ENCODE measurements at places on chromosomes 2 and 18. TPM values are rescaled to one million over a fixed set of nuclear protein-coding genes. Genes with fewer than 3 reads are reported as not detected.

The AKAIN1 gene
- not detected for total RNA-seq

The ALLC gene
- total RNA-seq = not detected

The SLC30A3 gene
- total RNA-seq = 17.9 TPM

- no peak for DNase-seq
Observed at GRCh38 chr18:43994381-43994780, 686.3 kb upstream of the SETBP1 start.

DNA sequence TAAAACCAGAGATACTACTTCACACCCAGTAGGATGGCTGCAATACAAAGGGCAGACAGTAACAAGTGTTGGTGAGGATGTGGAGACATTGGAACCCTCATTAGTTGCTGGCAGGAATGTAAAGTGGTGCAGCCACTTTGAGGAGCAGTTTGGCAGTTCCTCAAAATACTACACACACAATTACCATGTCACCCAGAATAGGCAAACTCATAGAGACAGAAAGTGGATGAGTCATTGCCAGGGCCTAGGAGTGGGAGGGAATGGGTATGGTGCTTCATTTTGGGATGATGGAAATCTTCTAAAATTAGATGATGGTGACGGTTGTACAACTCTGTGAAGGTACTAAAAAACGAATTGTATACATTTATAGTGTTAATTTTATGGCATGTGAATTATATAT lies 54.8 kb downstream of the ATP9B start:
- DNase-seq = no peak

DNA sequence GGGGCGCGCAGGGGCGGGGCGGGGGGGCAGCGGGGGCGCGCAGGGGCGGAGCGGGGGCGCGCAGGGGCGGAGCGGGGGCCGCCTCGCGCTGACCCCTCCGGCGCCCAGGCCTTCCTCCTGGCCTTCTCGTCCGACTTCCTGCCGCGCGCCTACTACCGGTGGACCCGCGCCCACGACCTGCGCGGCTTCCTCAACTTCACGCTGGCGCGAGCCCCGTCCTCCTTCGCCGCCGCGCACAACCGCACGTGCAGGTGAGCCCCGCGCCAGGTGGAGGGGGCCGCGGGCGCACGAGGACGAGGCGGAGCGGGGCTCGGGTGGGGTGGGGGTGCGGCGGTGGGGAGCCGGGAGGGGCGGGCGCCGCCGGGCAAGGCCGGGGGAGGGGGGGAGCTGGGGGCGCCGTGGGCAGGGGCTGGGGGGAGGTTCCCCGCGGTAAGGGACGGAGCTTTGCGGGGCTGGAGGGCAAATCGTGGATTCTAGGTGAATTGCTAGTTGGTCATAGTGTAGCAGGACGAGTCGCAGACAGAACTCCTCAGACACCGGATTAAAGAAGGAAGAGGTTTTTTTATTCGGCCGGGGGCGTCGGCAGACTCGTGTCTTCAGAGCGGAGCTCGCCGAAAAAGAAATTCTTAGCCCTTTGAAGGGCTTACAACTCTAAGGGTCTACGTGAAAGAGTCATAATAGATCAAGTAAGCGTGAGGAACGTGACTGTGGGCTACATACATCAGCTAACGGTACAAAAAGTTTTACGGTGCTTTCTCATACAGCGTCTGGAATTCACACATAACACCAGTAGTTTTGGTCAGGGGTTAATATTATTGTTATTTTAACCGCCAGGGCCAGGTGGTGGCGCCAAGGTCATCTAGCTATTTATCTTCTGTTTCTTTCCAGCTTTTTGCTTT lies 29.9 kb downstream of the ANO7 start:
- DNase-seq = peak; percentile 33

- DNase-seq = no peak
Observed at GRCh38 chr2:118838741-118839455, 8.6 kb downstream of the EN1 start.

GRCh38 chr18:62338446-62339105 lies 13.5 kb downstream of the TNFRSF11A start:
- DNase-seq = no peak

GRCh38 chr2:8679827-8680731 lies 1.8 kb upstream of the ID2 start:
- peak; percentile 66 for DNase-seq

Measured in dermis blood vessel endothelial cell (primary cell).